AG08395 (cell line): ENCODE measurements at places on chromosomes 2 and 18.

GRCh38 chr2:20333738-20334137 lies 16.9 kb downstream of the PUM2 start:
- no peak for DNase-seq

GRCh38 chr2:160207271-160207670 lies 7.2 kb upstream of the ITGB6 start:
- no peak for DNase-seq

GRCh38 chr2:182610231-182610630 lies 105.8 kb upstream of the DNAJC10 start:
- DNase-seq, result no peak

GRCh38 chr2:182866461-182867406 lies at the start of gene FRZB:
Gene FRZB, minus strand, starts transcription at chr2:182866637. Its CDS starts 85 bp downstream, at chr2:182866552.
- peak; percentile 56 for DNase-seq

- DNase-seq, result no peak
Observed at GRCh38 chr2:28271231-28271918, 121.3 kb upstream of the FOSL2 start.

- no peak for DNase-seq
Observed at GRCh38 chr2:25740810-25741381, 67.5 kb upstream of the DTNB start.

DNA sequence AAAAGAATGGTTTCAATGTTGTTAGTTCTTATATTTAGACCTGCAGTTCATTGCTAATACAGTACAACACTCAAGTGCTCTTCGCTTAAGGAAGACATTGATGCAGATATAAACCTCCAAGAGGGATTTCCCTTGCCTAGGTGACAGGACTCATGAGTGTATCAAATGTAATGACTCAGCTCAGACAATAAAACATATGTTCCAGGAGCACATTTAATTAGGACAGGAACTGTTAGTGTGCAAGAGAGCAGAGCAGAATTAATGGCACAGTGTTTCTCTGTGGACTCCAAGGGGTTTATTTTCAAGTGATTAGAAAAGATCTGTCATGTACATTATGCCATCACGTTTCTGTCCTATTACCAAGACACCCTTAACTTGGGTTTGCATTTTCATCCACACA lies 375.0 kb downstream of the LRRTM4 start:
- no peak for DNase-seq

- DNase-seq, result no peak
Observed at GRCh38 chr18:26584745-26585144, 36.4 kb upstream of the KCTD1 start.

DNA sequence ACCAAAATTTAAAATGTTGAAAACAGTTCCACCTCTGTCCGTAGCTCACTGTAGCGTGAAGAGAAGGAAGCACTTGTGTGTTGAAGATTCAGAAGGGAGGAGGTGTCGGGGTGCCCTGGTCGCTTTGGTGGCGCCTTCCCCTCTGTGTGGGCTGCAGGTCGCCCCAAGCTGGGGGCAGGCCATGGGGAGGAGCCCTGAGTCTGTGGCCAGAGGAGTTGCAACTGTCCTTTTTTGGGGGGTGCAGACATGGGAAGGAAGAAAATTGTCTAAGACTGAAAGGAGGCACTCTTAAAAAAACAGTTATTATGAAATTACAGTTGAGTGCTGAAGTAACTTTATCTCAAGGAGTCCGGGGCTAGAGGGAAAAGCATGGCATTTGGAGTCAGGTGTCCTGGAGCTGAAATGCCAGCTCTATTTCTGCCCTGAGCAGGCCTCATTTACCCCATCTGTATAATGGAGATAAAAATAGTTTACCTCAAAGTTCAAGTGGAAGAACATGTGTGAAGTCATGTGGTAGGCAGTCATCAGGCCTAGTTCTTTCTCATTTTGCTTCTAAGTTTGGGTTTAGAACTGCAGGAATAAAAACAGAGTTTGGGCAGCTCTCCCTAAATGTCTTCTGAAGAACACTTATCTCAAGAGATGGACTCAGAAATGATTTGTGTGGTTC lies 82.1 kb downstream of the RNF144A start:
- DNase-seq, result no peak

DNA sequence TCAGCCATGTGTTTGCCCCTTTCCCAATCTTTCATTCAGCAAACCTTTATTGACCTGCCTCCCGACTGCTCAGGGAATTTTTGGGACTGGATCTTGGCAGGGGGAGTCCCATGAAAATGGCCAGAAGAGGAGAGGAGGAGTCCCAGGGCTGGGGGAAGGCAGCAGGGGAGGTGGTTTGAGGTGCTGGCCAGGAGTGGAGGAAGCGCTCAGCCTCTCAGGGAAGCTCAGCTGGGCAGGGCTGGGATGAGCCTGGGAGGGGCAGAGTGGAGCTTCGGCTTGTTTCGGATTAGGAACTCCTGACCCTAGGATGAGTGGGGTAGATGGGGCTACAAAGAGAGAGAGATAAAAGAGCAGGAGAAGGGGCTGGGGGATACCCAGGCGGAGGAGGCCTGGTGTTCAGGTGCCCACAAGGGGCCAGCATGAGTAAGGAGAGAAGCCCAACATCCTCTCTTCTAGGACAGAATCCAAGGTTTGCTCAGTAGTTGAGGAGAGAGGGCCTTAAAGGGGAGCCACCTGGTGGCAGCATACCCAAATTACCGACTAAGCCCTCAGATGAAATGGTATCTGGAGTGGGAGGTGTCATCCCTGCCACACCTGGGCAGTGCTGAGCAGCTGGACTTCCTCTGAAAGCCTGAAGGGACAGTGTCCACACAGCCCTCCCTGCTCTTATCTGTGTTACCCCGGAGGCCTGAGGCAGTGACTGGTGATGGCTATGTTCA lies 91.1 kb downstream of the INHBB start:
- peak; percentile 44 for DNase-seq

DNA sequence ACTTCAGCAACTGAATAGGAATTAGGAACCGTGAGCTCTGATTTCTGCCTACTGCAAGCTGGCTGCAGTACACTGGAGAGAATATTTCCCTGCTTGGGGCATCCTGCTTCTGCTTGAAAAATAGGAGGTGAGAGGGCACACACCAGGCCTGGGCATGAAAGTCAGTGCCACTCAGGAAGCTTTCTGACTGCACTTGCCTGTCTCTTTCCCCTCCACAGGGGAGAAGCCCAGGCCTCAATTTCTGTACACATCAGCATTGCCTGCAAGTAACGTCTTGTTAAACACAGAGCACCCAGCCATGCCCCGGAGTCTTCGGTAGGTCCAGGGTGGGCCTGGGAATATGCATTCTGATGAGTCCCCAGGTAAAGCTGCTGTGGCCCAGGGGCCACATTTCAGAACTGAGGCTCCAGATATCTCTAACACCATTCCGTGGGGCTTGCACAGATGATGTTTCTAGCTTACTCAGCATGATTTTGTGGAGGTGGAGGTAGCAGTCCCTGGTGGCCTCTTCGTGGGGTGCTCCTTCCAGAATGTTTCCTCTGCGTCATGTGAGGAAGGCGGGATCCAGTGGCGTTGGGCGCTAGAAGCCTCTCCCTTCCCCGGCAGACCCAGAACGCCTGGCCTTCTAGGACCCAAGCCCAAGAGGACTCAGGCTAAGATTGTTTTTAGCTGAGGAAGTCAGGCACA lies 114.1 kb downstream of the ZBTB7C start:
- DNase-seq, result no peak

DNA sequence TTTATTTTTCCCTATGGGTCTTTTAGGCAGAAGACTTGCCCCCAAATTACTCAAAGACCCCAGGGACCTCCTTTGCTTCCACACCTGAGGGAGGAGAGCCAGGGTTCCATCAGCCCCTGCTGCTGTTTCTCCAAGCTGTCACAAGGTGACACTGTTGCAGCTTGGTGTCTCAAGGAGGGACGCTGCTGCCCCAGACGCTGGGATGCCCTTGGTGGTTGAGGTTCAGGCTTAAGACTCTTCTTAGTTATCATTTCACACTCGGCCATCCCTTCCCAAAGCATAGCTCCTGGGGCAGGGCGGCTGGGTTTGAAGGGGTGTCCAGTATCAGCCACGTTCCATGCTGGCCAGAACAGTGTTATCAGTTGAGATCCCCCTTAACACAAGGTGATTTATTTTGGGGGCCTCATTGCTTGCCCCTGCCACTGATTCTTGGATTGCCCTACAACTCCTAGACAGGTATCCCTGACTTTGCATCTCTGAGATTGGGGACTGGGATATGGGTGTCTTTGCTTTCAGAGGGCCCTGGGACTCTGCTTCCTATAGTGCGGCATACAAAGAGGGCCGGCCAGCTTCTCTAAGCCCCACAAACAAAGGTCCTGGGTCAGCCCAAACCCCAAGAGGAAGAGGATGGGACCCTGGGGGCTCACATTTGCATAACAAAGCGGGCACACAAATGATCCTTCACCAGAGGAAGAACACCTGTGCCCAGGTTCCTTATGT lies 22.7 kb downstream of the GPR55 start:
- DNase-seq, result peak; percentile 83

DNA sequence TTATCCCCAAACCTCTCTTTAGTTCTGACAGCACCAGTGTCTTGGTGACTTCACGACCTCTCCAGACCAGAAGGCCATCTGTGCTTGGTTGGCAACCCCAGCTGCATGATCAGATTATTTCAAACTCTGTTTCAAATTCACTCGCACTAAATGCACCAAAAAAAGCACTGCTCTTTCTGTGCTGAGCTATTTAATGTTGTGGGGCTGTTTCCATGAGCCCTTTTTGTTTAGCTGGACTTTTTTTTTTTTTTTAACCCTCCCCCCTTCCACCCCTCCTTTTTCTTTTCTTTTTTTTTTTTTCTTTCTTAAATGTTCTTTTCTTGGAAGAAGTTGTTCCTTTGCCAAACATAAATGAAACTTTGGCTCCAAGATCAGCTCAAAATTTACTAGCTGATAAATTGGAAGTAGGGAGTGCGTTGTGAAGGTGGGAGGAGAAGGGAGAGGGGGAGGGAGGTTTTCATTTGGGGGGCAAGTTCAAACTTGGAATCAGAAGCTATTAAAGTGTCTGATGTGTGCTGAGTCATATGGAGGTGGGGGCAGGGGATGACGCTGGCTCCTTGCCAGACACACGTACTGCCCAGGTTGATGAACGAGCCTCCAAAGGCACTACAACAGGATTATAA lies 543.0 kb upstream of the TNP1 start:
- DNase-seq, result no peak

GRCh38 chr2:43303889-43304288 lies 77.5 kb upstream of the ZFP36L2 start:
- DNase-seq, result no peak

DNA sequence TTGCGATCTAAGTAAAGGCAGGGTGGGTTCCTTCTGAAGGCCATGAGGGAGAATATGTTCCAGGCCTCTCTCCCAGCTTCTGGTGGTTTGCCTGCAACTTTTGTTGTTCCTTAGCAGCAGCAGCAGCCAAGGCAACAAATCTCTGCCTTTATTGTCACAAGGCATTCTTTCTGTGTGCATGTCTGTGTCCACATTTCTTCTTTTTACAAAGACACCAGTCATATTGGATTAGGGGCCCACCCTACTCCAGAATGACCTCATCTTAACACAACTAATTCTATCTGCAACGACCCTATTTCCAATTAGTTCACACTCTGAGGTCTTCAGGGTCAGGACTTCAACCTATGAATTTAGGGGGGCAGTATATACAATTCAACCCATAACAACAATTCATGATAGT lies 587.5 kb downstream of the XIRP2 start:
- no peak for DNase-seq

DNA sequence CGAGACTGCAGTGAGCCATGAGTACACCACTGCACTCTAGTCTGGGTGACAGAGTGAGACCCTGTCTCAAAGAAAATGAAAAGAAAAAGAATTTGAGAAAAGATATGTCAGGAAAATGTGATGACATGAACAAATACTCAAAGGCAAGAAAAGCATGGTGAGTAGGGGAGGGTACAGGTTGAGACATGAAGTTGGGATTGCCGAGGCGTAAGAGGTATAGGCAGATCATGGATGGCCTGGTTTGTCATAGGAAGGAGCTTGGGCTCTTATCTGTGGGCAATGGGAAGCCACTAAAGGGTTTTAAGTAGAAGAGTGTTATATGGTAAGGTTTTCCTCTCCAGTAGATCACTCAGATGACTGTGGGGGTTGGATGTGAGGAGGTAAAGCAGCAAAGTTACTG lies 32.3 kb downstream of the SPAST start:
- DNase-seq, result no peak

- DNase-seq, result no peak
Observed at GRCh38 chr2:166158546-166158945, 30.7 kb upstream of the SCN1A start.

DNA sequence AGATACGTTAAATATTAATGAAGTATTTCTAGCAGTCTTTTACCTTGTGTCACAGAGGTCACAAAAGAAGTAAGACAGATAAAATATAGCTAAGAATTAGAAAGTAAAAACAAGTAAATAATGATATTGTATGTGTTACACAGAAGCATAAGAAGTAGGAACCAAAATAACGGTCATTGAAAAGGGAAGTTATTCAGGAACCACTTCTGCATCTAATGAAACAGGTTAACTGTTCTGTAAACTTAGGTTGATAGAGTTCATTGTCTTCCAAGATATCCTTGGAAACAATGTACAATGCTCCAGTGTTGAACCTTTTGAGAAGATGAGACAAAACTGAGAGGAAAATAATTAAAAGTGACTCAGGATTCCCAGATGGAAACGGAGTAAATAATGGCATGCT lies 57.1 kb upstream of the CD302 start:
- no peak for DNase-seq

- no peak for DNase-seq
Observed at GRCh38 chr18:74416124-74416523, 41.0 kb downstream of the DIPK1C start.

DNA sequence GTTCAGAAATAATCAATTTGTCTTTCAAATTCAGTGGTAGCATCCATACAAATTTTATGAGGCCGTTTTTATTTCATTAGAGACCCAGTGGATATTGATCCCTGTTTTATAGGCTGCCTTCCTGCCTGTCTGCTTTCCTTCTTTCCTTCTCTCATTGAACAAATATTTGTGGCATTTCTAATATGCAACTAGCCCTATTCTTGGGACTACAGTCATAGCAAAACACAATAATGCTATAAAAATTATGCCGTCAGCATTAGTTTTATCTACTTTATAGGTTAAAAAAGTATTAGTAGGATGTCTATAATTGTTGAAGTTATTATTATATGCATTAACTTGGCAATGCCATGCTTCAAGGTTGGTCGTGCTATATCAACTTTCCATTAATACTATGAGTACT lies 2037.8 kb upstream of the LRRTM1 start:
- no peak for DNase-seq

DNA sequence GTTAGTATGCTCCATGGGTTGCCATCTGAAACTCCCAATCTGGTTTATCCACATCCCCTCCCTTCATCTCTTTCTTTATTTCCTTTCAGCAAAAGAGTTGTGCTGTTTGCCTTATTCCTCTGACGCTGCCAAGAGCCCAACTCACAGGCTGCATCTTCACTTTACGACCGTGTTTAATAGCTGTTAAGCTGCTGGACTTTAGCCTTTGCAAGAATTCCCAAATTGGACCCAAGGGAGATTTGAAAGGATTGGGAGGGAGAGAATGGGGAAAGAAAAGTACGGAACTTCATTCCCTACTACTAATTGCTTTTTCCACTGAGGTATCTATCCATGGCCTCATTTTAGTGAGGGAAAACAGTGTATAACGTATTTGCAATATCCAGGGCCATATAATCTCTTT lies 263.4 kb upstream of the MEIS1 start:
- no peak for DNase-seq

DNA sequence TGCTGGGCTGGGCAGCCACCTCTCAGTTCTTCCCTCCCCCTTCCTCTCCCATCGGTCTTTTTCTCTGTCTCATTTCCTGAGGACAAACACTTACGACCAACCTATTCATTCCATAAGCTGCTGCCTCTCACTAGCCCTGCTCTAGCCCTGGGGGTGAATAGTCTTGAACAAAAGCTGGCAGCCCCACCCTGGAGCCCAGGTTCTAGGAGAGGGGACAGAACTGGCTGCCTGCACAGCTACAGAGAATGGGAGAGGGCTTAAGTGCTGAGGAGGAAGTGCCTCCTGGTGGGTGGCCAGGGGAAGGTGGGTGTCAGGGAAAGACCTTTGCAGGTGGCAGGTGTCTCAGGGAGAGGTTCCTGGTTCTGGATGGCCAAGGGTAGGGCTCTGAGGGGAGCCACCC lies 22.8 kb downstream of the ANO7 start:
- DNase-seq, result no peak
